HEK293T (cell line): ENCODE measurements at places on chromosomes 6 and 20.

- no peak for DNase-seq
Measured at GRCh38 chr6:92779746-92780145, 639.6 kb downstream of the EPHA7 start.

DNA sequence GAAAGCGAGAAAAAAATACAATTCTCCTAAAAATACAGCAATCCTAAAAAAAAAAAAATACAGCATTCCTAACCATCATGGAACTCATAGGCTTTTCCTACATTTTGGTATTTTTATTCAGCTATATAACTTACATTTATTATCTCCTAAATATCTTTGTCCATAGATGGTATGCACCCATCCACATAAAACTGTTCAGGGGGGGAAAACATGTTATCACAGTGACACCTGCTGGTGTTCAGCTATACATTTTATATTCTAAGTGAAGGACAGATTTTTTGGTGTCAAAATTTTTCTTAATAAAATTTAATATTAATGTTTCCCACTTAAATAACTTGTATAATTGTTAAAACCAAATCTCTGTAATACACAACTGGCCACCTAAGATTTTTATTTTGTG lies 58.0 kb downstream of the BLOC1S5 start:
- DNase-seq: peak; percentile 33

DNA sequence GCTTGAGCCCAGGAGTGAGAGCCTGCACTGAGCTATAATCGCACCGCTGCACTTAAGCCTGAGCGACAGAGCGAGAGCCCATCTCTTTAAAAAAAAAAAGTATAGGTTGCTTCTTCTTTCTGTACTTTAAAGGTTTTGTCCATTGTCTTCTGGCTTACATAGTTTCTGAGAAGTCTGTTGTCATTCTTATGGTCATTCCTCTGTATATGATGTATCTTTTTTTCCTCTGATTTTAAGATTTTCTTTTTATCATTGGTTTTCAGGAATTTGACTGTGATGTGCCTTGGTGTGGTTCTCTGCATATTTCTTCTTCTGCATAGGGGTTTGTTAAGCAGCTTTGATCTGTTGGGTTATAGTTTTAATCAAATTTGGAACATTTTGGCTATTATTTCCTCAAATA lies 29.1 kb downstream of the QRSL1 start:
- no peak for DNase-seq

DNA sequence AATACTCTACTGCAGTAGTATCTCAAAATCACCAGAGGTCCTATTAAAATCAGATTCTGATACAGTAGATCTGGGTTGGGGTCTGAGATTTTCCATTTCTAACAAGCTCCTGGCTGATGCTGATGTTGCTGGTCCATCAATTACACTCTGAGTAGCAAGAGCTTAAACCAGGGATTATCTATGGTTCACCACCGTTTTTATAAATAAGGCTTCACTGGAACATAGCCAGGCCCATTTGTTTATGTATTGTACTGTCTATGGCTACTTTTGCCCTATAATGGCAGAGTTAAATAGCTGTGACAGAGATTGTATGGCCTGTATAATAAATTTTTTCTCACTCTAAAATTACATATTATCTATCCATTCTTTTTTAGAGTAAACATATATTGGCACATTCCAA lies 53.0 kb downstream of the NUDT3 start:
- DNase-seq: no peak

GRCh38 chr6:34047913-34048867 lies 97.7 kb downstream of the GRM4 start:
- DNase-seq: no peak

- DNase-seq: no peak
Measured at GRCh38 chr20:11551479-11551878, 366.2 kb upstream of the BTBD3 start.
